Natural killer cell (primary cell): ENCODE measurements at places on chromosomes 13 and 19. TPM values are rescaled to one million over a fixed set of nuclear protein-coding genes. Genes with fewer than 3 reads are reported as not detected.

GRCh38 chr13:74966275-74966674, 515.7 kb downstream of the TBC1D4 start:
- DNase-seq, result no peak

DNA sequence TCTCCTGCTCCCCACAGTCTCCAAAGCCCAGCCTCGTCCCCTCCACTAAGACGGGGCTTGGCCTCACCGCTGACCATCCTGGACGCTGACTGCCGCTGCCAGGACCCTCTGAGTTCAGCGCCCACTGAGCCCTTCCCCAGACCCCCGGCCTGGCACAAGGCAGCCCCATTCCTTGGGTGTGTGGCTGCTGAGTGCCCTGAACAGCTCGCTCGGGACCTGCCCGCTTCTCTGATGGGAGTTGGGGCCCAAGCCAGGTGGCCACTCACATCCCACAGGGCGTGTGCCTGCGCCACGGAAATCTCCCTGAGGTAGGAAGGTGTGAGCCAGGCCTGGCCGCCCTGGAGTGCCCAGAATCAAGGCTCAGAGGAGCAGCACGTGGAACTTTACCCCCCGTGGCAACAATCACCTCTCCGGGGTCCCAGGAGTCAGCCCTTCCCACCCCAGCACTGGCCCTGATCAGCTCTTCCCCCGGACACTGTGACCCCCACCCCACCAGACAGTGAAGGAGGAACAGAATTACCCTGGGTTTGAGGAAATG, 20.8 kb downstream of the C13orf46 start:
- no peak for DNase-seq

DNA sequence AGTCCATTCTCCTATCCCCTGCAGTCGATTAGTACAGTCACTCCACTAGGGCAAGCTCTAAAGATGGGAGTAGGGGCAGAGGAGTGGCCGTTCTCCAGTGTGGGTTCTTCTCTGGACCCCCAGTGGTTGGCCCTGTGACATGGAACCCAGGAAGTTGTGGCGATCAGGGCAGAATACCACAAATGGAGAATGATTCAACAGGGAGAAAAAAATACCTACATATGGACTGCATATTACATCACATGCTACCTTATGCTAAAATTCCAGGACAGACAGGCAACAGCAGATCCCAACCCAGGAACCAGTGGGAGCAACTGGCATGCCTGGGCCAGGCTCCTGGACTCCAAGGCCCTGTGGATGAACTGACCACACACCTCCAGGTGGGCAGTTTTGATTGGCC, 20.4 kb downstream of the POU2F2 start:
- no peak for DNase-seq

DNA sequence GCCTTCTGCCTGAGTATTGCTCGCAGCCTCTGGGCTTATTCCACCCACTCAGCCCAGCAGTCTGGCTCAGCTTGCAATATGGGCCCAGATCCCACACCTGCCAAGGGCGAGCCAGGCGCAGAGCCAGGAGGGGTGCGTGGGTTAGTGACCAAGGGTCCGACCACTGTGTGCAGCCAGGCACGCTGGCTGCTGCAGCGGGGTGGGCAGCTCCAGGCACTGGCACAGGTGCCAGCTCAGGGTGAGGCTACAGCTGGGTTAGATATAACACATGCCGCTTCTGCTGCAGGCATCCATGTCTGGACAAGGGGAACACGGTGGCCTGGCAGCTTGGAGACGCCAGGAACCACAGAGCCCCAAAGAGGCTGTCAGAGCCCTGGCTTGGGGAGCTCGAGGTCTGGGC, 12.6 kb upstream of the URAD start:
- DNase-seq, result no peak

DNA sequence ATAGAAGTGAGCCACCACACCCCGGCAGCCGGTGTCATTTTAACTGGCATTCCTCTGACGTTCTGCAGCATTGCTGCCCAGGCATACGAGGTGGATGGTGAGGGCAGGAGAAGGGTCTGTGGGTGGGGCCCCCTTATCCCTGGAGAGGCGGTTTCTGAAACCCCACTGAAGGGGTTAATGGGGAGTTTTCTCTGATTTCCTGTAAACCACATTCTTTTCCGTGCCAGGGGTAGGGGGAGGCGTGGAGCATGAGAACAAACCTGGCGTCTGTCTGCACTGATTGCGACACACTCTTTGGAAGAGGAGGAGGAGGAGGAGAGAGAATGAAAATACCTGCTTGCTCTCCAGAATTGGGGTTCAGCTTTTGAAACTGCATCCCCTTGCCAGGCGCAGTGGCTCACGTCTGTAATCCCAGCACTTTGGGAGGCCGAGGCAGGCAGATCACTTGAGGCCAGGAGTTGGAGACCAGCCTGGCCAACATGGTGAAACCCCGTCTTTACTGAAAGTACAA, 2.7 kb upstream of the C3 start:
- DNase-seq, result no peak

GRCh38 chr13:26919311-26919710, 158.7 kb upstream of the GPR12 start:
- no peak for DNase-seq

DNA sequence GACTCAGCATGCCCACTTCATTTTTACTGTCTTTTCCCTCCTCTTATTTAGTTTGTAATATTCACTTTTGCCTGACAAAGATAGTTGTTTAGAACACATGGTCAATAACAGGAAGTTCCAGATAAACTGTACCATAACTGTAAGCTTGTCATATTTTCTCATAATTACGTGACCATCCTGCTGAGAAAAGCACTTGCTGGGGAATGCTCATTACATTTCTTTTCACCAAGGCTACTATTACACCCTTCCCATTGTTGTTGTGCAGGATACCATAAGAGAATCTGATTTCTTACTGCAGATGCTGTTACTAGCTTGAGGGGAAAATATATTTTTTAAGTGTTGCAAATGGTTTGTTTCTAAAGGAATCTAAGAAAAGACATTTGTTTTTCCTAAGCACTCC, 111.7 kb upstream of the SLITRK6 start:
- no peak for DNase-seq

DNA sequence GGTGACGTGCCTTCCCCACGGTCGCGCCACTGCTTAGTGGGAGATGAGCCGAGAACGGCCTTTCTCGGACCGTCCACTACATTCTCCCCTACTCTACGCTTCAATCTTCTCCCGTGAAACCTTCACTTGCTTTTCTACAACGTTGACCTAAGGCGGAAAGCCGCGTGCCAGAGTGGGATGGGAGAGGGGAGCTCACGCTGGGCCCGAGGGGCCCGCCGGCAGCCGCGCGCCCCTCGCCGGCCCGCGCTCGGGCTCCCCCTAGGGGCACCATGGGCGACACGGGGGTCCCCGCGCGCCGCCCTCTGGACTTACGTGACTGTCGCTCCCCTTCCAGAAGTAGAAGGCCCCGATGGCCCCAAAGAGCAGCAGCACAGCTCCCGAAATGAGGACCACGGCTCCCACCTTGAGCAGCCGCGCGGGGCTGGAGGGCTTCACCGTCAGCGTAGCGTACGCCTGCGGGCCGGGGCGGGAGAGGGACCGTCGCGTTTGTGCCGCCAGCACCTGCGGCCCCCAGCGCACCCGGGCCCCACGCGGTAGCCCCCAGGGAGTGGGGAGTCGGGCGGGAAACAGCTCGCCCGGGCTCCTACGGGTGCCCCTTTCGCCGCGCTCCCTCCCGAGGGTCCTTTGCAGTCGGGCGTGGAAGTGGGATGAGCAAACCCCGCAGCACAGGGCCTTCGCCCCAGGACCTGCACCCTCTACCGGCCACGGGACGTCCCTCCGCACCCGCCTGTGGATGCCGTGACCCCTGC, 727 bp downstream of the CNMD start:
- DNase-seq, result peak; percentile 35

DNA sequence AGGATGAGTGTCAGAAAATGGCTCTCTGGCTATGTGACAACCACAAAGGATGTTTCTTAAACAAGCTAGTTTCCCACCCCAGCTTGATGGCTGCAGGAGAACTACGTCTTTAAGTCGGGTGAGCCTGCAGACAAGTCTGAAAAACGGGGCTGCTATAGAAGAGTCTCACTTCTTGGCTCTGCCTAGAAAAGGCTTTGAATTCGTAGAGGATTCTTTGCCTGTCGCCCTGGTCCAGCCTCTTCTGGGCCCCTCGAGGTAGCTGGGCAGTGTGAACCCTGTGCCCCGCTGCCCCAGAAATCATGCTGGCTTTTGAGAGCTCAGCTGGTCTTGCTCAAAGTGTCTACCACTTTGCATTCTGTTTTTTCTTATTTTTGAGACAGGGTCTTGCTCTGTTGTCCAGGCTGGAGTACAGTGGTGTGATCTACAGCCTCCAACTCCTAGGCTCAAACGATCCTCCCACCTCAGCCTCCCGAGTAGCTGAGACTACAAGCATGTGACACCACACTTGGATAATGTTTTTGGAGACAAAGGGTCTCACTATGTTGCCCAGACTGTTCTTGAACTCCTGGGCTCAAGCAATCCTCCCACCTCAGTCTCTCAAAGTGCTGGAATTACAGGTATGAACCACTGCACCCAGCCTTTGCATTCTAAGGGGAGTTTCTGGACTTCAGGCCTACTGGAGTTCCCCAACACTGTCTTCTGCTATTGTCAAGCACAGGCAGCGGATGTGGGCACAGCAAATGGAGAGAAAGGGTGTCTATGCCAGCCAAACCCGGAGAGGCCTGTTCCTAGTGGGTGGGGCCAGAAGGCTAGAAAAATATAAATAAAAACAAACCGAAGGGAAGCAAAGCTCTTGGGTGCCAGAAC, 6.5 kb downstream of the CEBPA start:
- no peak for DNase-seq

GRCh38 chr19:38142176-38143035, 81.6 kb downstream of the DPF1 start:
- no peak for DNase-seq

DNA sequence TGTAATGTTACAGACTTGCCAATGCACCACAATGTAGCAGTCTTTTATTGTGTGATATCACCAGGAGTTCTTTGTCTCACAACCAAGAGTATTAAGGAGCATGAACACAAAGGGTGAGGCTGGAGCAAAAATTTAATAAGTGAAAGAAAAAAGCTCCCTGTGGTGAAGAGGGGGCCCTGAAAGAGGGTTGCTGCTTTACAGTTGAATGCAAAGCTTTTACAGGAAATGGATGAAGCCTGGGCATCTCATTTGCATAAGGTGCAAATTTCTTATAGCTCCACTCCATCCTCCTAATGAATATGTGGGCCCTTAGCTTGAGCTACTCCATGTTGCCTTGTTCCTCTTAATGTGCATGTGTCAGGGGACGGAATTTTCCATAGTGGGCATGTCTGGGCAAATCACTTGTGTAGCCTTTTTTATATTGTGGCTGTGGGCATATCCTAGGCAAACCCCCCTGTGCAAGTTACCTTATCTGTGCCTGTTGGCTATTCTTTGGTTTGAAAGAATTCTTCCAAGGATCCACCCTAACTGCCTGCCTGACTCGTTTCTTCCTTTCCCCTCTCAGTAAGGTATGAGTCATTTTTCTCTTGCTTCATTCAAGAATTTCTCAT, 45.3 kb upstream of the TRPC4 start:
- DNase-seq, result no peak

- DNase-seq, result no peak
Observed at GRCh38 chr19:32349724-32350470, 4.5 kb downstream of the ZNF507 start.

GRCh38 chr13:65965501-65965900, 1264.6 kb downstream of the PCDH9 start:
- DNase-seq, result no peak

- no peak for DNase-seq
Observed at GRCh38 chr19:38135150-38135998, 88.6 kb downstream of the DPF1 start.

GRCh38 chr13:39956036-39956435, 300.6 kb downstream of the COG6 start:
- DNase-seq, result no peak

PINLYP gene
- 1.7 TPM for total RNA-seq

GATAD2A gene
- 230 TPM for total RNA-seq

PHF11 gene
- total RNA-seq, result 111 TPM

S1PR4 gene
- total RNA-seq, result 37.1 TPM

FFAR3 gene
- total RNA-seq, result 0.92 TPM

TEX29 gene
- total RNA-seq, result not detected
